ENCODE measurements at places on chromosomes 7 and 10.

DNA sequence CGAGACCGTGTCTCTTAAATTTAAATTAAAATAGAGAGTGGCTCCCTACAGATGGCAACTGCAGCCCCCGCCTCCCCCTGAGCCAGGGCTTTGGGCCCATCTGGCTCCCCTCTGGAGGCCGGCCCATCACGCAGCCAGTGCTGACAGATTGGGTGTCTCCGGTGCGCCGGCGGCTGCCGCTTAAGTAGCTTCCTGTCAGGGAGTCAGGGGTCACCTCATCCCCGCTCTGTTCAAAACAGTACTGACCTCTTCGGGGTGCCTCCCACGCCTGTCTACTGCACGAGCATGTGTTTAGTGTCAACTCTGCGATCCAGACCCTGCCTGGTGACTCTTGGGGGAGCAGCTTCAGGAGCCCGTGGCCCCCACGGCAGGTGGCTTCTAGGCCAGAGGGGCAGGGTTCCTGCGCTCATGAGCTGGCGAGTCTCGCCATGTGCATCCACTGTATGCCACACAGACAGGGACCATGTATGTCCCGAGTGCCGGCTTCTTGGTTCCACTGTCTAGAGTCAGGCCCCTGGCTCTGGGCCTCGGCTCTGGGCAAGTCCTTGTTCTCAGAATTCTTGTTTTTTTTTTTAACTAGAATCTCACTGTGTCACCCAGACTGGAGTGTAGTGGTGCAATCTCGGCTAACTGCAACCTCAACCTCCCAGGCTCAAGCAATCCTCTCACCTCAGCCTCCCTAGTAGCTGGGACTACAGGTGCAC, 36.1 kb downstream of the KCTD7 start:
- no peak for DNase-seq

DNA sequence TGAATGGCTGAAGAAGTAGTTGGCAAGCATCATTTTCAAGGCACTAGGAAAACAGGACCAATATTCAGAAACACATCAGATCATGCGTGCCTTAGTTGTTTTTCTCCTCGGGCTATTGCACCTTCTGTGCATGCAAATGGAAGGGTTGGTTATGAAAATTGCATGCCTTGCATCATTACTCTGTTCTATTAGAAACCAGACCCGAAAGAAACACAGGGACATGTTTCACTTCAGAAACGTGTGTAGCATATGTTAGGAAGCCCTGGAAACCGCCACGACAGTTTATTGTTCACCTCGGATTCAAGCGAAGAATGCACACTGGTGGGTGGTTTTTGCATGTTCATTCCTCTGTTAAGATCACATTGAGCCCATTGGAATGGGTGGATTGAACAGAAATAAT, 214.7 kb downstream of the FRMD4A start:
- DNase-seq: no peak

DNA sequence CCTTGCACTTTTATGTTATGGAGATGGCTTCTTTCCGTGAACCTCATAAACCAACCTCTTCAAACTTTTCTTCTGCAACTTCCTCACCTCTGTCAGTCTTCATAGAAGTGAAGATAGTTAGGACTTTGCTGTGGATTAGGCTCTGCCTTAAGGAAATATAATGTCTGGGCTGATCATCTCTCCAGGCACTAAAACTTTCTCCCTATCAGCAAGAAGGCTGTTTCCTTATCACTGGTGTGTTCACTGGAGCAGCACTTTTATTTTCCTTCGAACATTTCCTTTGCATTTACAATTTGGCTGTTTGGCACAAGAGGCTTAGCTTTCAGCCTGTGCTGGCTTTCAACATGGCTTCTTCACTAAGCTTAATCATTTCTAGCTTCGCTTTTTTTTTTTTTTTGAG, 52.8 kb downstream of the ESYT2 start:
- DNase-seq: no peak

DNA sequence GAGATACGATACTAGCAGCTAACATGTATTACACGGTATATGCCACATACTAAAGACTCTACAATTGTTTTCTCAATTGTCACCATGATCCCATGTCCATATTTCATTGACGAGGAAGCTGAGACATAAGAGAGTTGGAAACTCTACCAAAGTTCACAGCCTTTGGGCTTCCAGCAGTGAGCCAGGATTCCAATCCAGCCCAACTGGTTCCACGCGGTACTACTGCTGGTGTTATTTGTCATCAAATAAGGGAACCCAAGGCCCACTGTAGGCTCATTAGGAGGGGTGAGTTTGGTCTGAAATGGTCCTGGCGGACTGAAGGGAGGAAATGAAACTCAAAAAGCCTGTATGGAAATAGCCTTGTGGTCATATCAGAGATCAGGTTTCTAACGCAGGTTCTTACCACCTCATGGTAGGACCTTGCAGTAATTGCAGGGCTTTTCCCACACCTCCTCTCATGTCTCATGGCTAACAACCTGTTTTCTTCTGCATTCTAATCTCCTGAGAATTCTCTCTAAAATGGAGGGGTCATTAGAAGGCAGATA, 814.6 kb downstream of the LRMDA start:
- no peak for DNase-seq

DNA sequence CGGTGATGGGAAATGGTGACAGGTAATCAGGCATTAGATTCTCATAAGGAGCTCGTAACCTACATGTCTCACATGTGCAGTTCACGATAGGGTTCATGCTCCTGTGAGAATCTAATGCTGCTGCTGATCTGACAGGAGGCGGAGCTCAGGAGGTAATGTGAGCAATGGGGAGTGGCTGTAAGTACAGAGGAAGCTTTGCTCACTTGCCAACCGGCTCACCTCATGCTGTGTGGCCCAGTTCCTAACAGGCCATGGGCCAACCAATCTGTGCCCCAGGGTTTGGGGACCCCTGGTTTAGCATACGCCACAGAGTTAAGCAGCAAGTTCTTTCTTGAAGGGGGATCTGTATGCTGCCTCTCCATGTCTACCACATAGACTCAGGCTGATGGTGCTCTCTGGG, 133.1 kb downstream of the IQUB start:
- DNase-seq: no peak

- no peak for DNase-seq
These were observed 314.4 kb upstream of the BMPER start for GRCh38 chr7:33590916-33591315.

DNA sequence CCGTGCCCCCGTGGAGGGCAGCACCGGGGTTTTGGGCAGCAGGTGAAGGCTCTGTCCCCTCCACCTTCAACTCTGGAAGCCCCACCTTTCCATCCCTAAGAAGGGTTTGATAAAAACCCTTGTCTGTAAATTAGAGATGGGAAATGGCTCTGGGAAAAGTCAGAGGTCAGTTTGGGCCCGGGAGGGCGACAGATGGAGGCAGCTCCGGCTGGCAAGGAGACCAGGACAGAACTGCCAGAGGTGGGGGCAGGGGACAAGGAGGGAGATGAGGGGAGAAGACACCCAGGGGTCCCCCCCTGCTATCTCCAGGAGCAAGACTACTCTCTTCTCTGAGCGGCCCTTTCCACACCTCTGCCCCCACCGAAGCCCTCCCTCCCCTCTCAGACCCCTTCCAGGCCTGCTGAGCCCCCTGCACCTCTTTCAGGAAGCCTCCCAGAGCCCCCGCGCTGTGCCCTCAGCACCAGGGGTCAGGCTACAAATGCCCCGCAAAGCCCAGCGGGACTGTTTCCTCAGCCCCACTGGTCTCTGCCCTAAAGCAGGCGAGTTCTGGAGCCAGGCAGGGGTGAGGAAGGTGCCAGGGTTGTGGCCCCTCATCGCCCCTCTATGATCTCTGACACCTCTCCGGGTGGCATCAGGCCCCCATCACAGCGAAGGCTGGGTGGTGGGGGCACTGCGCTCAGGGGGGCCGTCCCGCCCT, 980 bp upstream of the SH2B2 start:
- no peak for DNase-seq

DNA sequence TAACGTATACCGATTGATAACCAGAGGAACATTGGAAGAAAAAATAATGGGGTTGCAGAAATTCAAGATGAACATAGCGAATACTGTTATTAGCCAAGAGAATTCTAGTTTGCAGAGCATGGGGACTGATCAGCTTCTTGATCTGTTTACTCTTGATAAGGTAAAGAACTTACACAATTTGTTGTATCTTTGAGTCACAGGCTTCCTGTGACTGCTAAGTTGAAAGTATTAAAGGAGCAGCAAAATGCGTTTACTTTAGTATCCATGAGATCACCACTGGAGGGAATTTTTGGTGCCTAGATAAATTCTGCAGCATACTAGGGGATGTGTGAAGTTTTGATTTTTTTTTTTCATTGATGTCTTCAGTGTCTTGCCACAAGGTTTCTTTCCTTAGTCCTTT, 103.6 kb downstream of the BTAF1 start:
- peak; percentile 17 for DNase-seq

- no peak for DNase-seq
These were observed 11.8 kb downstream of the NT5C2 start for GRCh38 chr10:103181244-103181643.

DNA sequence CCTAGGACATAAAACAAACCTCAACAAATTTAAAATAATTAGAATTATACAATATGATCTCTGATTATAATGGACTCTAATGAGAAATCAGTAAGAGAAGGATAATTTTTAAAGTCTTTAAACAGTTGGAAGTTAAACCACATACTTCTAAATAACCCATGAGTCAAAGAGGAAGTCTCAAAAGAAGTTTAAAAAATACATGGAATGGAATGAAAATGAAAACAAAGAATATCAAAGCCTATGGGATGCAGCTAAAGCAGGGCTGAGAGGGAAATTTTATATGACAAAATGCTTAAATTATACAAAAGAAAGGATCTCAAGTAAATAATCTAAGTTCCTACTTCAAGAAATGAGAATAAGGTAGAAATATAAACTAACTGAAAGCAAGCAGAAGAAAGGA, 460.5 kb downstream of the RPS24 start:
- no peak for DNase-seq

DNA sequence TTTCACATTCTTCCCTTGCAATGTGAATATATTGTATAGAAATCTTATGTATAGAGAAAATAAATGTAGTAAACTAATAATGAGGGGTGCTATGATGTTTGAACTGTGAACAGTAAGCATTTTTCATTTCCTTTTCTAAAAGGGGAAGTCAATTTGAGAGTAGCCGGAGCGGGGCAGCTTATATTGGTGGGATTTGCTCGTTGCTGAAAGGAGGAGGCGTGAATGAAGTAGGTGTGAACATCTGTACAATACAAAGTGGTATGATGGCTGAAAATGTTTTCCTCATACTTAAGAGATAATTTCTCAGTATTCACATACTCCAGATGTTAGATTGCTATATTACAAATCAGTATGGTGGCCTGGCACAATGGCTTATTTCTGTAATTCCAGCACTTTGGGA, 87.1 kb downstream of the SRI start:
- no peak for DNase-seq

- no peak for DNase-seq
These were observed 100.6 kb downstream of the OAT start for GRCh38 chr10:124318076-124318475.

DNA sequence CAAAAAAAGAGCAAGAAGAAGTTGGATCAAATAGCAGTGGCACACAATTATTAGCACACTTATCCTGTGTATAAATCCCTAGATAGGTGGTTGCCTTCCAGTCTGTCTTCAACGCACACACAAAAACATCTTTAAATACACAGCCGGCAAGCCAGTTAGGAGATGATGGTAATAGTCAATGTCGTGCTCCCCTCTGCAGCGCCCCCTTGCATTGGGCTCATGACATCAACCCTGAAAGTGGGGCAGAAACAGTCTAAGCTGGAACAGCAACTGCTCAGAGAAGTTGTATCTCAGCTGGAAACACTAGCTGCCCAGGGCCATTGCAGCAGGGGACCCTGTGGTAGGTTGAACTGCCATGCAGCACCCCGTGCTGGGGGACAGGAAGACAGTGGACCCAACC, 179.5 kb upstream of the YAE1 start:
- no peak for DNase-seq

DNA sequence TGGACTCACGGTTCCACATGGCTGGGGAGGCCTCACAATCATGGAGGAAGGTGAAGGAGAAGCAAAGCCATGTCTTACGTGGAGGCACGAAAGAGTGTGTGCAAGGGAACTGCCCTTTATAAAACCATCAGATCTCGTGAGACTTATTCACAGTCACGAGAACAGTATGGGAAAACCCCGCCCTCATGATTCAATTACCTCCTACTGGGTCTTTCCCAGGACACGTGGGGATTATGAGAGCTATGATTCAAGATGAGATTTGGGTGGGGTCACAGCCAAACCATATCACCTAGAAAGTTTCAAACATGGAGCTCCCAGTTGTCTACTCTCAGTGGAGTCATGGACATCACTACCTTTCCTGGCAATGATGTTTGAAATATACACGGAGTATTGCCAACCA, 49.6 kb downstream of the CYCS start:
- DNase-seq: no peak

GRCh38 chr7:315516-316265, 25.7 kb downstream of the FOXL3 start:
- no peak for DNase-seq
